Activated CD4-positive, alpha-beta T cell treated with anti-CD3 and anti-CD28 coated beads, Interleukin-2, amount 50 U/mL, for 16 hours (primary cell): ENCODE measurements at places on chromosomes 11 and 22.

DNA sequence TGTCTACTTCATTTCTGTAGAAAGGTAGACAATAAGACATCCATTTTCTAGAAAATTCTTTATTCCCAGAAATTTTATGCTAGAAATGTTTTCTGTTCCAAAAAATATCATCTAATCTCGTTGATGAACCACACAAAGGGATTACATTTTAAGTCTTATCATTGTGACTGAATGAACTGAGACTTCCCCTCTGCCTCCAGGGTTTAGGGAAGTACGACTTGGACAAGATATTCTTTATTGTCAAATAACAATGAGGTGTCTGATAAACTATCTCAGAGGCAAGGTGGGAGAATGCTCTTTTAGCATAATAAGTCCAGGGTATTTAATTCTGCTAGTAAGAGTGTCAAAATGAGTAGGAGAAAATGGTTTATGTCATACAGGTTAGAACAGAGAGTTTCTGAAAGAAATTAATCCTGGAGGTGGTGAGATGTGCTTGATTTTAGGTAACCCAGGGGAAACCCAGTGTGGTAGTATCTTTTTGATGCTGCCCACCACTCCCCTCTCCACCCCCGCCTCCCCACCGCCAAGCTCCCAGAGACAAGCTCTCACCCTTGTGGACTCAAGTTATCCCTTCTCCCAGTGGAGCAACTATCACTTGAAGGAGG is 100.6 kb downstream of the CD44 start:
- DNase-seq, result no peak

DNA sequence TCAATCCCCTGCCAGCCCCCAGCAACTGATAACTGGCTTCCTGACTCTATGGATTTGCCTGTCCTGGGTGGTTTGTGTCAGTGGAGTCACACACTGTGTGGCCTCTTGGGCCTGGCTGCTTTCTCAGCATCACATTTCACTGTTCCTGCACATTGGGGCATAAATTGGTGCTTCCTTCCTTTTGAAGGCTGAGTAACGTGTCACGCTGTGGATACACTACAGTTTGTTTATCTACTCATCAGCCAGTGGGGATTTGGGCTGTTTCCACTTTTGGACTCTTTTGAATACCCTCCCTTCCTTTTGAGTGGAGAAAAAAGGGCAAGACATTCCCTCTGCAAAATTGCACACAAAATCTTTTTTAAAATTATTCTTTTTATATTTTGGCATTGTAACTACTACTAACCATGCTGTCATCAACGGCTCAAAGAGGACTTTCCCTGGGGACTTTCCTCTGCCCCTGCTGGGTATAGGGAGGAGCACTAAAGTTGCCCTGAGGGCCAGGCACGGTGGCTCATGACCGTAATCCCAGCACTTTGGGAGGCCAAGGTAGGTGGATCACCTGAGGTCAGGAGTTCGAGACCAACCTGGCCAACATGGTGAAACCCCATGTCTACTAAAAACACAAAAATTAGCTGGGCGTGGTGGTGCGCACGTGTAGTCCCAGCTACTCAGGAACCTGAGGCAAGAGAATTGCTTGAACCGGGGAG is 7.8 kb upstream of the CELSR1 start:
- no peak for DNase-seq

- DNase-seq, result no peak
Observed at GRCh38 chr22:17239156-17239701, 20.0 kb upstream of the ADA2 start.

GRCh38 chr11:126718276-126718675 is 282.3 kb downstream of the KIRREL3 start:
- DNase-seq, result no peak

- no peak for DNase-seq
Observed at GRCh38 chr11:45331839-45332238, 45.7 kb upstream of the SYT13 start.

- peak; percentile 48 for DNase-seq
Observed at GRCh38 chr11:70467201-70468085, 69.1 kb downstream of the CTTN start.

- DNase-seq, result no peak
Observed at GRCh38 chr11:131281316-131281715, 89.1 kb upstream of the NTM start.

GRCh38 chr22:38228326-38228872 is 26.6 kb downstream of the MAFF start:
- DNase-seq, result no peak

GRCh38 chr11:59755701-59756557 is 753 bp downstream of the STX3 start:
- no peak for DNase-seq

- DNase-seq, result no peak
Observed at GRCh38 chr11:24754406-24754805, 257.6 kb downstream of the LUZP2 start.

DNA sequence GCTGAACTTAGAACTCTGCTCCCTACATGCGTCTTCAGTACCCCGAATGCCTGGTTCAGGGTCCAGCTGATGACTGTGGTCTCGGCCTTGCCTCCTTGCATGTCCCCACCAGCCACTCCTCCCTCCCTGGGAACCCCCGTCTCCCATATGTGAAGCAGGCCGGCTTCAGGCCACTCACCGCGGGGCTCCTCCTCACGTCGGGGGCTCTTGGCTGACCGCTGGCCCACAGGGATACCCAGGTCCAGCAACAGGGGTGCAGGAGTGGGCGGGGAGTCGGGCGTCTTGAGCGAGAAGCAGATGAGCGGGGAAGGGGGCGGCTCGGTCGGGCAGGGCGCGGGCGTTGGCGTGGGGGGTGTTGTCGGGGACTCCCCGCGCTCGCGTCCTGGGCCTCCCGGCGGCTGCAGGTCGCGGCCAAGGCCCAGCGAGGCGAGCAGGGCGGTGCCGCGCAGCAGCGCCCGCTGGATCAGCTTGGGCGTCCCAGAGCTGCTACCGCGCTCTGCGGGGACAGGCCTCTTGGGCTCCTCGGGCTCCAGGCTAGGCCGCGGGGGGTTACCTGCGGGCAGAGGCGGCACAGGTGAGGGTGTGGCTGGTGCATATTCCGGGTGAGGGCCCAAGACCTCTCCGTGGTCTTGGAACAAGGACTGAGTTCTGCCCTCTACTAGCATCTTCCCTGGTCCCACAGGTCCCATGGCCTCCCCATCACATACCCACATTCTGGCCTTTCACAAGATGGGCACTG is 3.8 kb upstream of the KCNK7 start:
- DNase-seq, result no peak

DNA sequence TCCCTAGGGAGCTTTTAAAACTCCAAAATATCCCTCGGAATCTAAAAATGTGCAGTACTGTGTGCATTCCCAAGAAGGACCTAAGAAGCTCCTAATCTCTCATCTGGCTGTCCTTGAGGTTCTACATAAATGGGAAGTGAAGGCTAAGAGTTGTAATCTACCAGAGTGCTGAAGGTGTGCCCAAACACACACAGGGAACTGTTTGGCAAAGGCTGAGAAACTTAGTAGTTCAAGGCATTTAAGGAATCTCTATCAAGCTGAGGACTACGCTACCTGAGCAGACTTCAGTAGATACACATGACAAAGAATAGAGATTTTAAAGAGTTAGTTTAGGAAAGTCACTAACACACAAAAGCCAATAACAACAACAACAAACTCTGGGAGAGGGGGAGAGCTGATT is 71.1 kb downstream of the TTC28 start:
- DNase-seq, result no peak

GRCh38 chr11:102971766-102972165 is 16.2 kb upstream of the MMP13 start:
- no peak for DNase-seq

DNA sequence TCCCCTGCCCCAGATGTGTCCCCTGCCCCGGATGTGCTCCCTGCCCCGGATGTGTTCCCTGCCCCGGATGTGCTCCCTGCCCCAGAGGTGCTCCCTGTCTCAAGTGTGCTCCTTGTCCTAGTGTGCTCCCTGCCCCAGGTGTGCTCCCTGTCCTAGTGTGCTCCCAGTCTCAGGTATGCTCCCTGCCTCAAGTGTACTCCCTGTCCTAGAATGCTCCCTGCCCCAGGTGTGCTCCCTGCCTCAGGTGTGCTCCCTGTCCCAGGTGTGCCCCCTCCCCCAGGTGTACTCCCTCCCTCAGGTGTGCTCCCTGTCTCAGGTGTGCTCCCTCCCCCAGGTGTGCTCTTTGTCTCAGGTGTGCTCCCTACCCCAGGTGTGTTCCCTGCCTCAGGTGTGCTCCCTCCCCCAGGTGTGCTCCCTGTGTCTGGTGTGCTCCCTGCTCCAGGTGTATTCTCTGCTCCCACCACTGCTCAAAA is 48.7 kb upstream of the RASD2 start:
- DNase-seq, result no peak
